ENCODE measurements at places on chromosomes 4 and X.
A peak's percentile ranks its signal among the peaks of the same experiment; 100 is the strongest.

DNA sequence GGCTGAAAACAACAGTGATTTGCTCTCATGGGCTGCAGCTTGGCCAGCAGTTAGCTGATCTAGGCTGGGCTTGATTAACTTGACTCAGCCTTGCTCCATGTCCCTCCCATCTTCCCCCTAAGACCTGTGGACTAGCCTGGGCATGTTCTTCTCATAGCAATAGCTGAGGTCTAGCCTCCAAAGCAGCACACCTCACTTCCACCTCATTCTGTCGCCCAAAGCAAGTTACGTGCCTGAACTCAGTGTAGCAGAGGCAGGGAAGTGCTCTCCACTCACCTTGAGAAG lies 62.2 kb downstream of the EVC start:
- DNase-seq, result no peak

GRCh38 chrX:23317799-23318724 lies 16.6 kb upstream of the PTCHD1 start:
- DNase-seq, result peak; percentile 41

- no peak for DNase-seq
Observed at GRCh38 chr4:174244441-174244840, 39.0 kb downstream of the FBXO8 start.

- DNase-seq, result no peak
Observed at GRCh38 chr4:137685357-137685756, 153.1 kb upstream of the PCDH18 start.

Data from AG08396 (cell line).